ENCODE measurements at places on chromosomes 11 and 22.

DNA sequence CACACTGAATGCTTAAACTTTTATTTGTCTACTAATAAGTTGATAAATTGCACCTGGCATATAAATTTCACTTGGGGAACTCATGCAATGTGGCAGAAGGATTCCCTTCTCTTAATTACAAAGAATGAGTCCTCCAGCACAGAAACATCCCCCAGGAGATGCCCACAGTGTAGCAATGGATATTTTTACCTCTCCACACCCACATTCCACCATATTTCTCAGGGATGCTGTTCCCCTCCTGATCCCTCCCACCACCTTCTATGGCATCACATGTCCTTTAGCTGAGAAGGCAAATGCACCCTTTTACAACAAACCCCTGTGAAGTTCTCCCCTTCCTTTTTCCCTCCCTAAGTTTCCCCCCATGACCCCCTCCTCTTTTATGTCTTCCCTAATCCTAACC, 56.1 kb upstream of the UBASH3B start:
- DNase-seq, result no peak

DNA sequence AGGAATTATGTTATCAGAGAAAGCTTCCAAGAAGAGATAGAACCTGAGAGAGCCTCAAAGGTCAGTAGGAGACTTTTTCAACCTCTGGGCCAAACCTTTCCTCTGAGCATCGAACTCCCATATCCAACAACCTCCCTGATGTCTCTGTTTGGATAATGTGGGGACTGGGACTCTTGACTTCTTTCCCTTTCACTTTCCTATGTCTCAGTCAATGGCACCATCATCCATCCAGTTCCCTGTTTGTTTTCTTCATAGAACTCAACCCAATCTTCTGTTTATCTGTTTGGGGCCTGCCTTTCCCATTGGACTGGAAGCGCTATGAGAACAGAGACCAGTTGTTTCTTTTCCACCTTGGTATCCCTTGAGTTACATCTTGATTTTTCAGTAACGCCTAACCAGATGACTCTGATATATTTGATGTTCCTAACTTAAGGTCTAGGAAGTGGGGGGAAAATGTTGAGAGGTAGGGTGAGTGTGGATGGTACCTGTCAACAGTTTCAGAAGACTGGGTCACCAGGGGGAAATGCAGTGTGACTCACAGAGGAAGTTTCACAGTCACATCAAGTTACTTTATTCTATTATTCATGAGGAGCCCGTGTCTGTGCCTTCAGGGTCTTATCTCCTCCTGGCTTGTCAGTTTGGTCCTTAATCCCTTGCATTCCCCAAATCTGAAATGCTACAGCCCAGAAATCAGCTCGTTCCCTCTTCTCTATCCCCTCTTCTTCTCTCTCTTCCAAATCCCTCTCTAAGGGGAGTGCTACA, 4.5 kb upstream of the KCNE3 start:
- no peak for DNase-seq

GRCh38 chr11:110478410-110478809, 48.7 kb downstream of the FDX1 start:
- no peak for DNase-seq

- no peak for DNase-seq
Measured at GRCh38 chr11:109075976-109076375, 346.0 kb upstream of the C11orf87 start.

DNA sequence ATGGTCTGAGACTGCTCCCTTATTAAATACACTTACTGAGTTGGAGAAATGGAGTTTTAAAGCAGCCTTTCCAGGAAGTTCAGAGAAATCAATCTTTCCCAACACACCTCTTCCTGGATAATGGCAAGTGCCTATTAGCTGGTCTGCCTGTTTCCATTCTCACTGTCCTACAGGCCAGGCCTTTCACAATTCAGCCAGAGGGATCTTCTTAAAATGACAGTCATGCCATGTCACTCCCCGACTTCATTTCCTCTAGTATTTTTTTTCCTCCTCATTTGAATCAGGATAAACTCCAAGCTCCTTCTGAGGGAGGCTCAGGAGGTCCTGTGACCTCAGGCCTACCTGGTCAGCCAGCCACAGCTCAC, 62.6 kb downstream of the FDX1 start:
- DNase-seq, result no peak

DNA sequence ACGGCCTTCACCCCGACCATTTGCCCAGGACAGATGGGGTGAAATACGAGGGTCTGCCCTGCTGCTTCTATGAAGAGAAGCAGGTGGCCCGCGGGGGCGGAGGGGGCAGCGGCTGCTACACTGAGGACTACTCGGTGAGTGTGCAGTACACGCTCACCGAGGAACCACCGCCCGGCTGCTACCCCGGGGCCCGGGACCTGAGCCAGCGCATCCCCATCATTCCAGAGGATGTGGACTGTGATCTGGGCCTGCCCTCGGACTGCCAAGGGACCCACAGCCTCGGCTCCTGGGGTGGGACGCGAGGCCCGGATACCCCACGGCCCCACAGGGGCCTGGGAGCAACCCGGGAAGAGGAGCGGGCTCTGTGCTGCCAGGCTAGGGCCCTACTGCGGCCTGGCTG, 11.2 kb downstream of the C22orf31 start:
- no peak for DNase-seq

GRCh38 chr11:41720761-41721160, 261.3 kb upstream of the LRRC4C start:
- DNase-seq, result no peak

GRCh38 chr22:46553189-46553588, 15.8 kb upstream of the CELSR1 start:
- DNase-seq, result no peak

DNA sequence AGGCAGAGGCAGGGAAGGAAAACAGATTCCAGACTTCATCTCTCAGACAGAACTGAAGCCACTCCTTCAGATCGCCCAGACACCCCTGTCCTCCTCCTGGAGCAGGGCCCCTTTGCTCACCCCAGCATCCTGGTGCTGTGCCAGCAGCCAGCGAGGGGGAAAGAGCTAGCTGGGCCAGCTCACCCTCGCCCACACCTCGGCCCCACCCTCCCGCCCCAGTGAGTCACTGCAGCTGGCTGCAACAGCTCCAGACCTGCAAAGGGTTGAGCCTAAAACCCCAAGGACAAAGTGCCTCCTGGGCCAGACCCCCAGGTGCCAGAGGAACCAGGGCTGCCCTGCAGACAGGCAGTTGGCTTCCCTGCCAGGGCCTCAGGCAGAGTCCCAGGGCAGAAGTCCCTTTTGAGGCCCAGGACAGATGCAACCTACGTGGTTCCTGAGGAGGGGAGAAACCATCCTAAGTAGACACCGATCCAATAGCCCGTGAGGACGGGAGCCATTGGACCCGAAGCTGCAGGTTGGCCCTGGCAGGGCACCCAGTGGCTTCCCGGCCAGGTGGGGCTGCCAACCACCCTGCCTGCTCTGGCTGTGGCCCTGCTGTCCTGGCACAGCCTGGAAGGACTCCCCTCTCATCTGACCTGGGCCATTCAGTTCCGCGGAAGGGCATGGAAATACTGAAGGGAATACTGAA, 7.2 kb downstream of the AHNAK start:
- DNase-seq, result no peak

- no peak for DNase-seq
Measured at GRCh38 chr11:110525883-110526282, 96.1 kb downstream of the FDX1 start.

DNA sequence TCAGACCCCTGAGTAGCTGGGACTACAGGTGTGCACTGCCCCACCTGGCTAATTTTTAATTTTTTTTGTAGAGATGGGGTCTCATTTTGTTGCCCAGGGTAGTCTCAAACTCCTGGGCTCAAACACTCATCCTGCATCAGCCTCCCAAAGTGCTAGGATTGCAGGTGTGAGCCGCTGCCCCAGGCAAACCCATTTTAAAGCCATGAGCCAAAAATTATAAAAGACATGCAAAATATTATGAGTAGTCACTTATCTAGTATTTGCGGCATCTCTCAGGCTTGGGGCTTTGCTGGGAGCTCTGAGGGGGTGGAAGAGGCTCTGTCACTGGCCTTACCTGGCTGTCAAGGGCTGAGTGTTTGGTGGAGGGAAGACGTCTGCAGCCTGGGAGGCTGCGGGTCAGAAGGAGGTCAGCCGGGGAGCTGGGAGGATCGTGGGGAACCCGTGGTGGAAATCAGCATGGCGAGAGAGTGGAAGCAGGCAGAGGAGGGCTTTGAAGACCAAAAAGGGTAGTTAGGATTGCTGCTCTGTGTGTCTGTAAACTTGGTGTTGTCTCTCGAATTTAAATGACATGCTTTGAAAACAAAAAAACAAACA, 69.1 kb upstream of the PARVG start:
- no peak for DNase-seq

GRCh38 chr11:120125024-120125423, 12.9 kb downstream of the TRIM29 start:
- DNase-seq, result no peak

- no peak for DNase-seq
Measured at GRCh38 chr11:36404831-36405230, 105.2 kb downstream of the TRAF6 start.

GRCh38 chr22:41429232-41429950, 17.2 kb downstream of the TOB2 start:
- DNase-seq, result no peak

DNA sequence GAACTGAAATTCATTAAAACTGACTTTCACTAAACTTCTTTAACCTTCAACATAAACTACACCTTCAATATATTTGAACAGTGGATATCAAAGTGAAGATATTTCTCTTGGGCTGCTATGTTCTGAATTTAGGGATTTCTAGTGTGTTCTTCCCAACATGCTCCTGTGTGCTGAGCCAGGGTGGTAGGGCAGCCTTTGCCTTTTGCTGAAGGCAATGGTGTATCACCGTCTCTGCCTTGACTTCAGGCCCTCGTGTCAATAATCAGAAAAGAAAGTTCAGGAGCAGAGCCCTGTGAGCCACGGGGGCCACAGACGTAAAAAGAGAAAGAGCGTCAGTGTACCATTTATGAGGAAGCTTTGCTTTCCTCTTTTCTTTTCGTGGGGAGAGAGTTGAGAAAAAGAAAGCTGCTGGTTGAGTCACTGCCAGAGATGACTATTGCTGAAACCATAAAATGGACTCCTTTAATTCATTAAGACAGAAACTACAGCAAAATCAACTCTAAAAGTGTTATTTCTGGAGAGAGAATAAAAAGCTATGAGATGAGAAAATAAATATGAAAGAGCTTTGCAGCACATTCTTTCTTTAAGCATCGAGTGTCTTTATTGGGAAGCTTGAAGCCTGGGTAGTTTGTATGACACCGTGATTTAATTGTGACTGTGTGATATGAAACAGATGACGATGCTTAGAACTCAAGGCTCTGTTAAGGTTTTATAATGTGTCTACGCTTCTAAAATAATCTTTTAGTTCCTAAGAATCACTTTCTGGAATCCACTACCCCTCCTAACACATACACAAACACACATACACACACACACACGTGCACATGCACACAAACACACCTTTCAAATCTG, 271.8 kb upstream of the MTNR1B start:
- DNase-seq, result no peak

Data from foreskin melanocyte (primary cell).